NCI-H1417 treated with DMSO at 0.1 percent for 48 hours (cell line): ENCODE measurements at places on chromosomes 4 and X.

GRCh38 chrX:15310117-15310516, 5.3 kb downstream of the ASB11 start:
- DNase-seq = peak; percentile 45

DNA sequence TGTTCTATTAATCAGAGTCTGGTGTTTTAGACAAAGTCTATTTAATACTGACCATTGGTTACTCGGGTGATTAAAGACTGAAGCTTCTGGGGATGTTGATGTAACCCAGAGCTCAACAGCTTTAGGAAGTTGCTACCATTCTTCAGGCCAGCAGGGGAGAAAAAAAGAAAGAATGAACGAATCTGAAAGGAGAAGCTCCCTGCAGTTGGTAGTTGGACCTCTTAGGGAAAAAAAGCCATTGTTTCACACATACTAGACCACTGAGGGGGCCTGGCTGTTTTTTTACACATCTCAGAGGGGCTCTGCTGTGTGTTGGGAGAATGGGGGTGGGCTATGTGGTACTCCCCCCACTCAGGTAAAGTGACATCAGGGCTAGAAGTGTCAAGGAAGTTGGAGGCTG, 378.9 kb downstream of the KCNIP4 start:
- no peak for DNase-seq

- no peak for DNase-seq
These were observed 33.4 kb downstream of the FRG1 start for GRCh38 chr4:189974056-189974455.

GRCh38 chr4:8938623-8939022, 67.0 kb upstream of the HMX1 start:
- DNase-seq = no peak

DNA sequence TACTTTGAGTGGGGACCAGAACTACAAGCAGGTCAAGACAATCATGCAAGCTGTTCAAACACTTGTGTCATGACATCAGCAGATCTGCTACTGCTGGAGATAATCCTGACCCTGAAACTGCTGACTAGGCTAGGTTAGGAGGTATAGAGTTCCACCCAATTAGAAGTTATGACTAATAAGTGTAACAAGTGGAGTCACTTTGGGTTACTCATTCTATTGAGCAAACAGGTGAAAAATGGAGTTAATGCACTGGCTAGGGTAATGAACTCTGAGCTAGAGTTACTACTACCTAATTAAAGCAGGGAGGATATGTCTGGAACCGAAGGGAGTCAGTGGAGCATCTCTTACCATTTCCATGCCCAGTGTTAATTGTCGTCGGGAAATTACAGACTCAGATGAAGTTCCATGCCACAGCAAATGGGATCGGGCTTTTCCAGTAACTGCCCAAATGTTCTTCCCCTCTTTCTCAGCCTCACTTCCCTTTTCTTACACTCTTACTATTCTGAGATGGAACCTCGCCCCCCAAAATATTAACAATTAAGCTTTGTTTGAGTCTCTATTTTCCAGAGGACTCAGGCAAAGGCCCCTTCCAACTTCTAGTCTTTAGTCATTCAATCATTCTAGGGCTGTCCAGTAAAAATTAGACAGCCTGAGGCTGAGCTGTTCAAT, 19.8 kb upstream of the MANBA start:
- DNase-seq = no peak

- DNase-seq = no peak
These were observed 7.4 kb downstream of the MBNL3 start for GRCh38 chrX:132481449-132481848.

GRCh38 chrX:13372203-13372980, 52.5 kb upstream of the ATXN3L start:
- DNase-seq = no peak

- no peak for DNase-seq
These were observed 15.8 kb downstream of the USP11 start for GRCh38 chrX:47248576-47248975.

- no peak for DNase-seq
These were observed 312.5 kb downstream of the DACH2 start for GRCh38 chrX:86460760-86461159.

GRCh38 chr4:10008609-10009005, 12.7 kb downstream of the SLC2A9 start:
- DNase-seq = no peak

GRCh38 chr4:73853246-73853704, at the start of gene PF4V1:
Gene PF4V1 (plus strand): TSS chr4:73853296. CDS start chr4:73853363, 67 bp downstream.
- DNase-seq = no peak

DNA sequence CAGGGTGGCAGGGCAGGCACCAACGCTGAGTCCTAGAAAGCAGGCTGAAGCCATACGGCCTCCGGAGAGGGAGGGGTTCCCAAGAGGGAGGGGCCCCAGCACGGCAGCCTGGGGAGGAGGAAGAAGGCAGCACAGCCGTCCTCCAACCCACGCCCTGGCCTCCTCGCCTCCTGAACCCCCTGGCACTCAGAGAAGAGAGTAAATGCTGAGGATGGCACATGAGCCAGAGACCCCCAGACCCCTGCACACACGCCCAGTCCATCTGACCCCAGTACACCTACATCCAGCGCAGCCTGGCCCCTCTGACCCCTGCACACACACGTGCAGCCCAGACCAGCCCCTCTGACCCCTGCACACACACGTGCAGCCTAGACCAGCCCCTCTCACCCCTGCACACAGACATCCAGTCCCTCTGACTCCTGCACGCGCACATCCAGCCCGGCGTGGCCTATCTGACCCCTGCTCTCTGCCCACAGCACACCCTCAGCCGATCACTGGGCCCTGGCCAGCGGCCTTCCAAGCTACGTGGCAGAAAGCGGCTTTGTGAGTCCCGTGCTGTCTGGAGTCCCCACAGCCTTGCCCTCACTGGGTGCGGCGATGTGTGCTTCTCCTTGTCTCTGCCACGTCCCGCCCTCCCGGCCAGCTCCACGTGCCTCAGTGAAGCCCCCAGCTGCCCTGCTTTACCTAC, 18.5 kb downstream of the ATP5ME start:
- no peak for DNase-seq

DNA sequence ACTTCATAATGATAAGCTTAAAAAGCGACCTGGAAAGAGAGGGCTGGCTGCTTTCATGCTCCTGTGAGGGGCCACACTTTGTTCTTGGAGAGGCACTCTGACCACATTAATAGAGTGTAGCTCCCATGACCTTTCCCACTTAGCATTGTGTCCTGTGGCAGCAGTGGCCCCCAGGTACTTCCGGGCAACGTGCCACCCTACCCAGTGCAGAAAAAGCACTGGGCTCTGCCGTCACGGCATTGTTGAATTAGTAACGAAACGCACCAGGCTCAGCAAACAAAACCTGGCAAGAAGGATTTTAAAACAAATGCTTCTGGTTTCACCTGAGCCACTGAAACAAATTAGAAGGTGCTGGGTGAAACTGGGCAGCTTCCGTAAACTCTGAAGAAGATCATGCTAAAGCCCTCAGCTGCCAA, 5.4 kb upstream of the SORBS2 start:
- no peak for DNase-seq

GRCh38 chr4:63728480-63729177, 680.6 kb downstream of the TECRL start:
- no peak for DNase-seq

DNA sequence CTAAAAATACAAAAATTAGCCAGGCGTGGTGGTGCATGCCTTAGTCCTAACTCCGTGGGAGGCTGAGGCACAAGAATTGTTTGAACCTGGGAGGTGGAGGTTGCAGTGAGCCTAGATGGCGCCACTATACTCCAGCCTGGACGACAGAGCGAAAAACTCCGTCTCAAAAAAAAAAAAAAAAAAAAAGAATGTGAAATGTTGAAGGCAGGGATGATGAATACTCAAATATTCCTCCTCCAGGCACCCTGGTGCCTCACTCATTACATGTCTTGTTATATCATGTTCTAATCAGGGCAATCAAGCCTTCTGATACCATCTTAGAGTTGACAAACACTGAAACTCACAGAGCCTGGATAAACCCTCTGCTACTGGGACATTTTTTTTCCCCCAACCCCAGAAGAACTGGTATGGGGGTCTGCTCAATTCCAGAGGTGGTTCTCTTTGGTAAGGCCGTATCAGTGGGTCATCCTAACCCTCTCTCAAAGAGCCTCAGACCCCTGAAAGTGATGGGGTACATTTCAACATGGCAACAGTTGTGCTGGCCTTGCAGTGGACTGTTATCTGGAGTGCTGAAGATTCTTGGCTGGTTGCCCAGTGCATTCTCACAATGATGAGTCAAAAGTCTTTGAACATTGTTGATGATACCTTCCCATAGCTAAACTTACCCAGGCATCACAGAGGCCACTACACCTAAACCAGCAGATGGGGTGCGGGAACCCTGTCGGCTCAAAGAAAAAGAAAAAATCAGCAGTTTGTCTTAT, 2.4 kb upstream of the SH3KBP1 start:
- no peak for DNase-seq

DNA sequence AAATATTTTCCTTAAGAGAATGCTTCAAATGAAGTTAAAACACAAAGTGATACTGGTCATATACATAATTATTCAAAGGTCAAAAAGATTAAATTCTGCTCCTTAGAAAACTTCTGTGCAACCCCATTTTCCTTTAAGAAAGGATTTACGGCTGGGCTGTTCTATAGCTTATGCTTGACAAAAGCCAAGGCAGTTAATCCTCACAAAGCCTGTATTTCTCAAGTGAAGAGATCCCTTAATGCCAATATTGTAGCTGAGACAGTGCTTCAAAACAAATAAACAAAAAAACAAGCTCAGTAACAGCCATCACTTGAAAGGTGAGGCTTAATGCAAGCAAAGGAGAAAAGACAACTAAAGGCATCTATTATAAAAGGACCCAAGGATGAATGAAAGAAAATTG, 42.5 kb downstream of the BTC start:
- no peak for DNase-seq

DNA sequence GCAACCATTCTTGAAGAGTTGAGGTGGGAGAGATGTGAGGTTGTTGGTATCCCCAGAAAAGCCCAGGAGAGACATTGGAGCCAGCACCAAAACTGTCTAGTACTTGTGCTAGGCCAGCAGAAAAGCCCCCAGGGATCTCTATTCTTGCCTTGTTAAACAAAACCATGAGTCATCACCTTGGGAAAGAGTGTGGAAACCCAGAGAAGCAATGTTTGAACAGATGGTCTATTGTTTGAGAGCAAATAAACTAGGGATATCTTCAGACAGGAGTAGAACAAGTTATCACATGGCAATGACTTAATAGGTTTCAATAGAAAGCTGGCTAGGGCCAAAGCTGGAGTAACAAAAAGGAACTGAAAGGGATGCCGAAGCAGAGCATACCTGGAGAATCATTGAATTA, 195.7 kb upstream of the CASK start:
- no peak for DNase-seq

DNA sequence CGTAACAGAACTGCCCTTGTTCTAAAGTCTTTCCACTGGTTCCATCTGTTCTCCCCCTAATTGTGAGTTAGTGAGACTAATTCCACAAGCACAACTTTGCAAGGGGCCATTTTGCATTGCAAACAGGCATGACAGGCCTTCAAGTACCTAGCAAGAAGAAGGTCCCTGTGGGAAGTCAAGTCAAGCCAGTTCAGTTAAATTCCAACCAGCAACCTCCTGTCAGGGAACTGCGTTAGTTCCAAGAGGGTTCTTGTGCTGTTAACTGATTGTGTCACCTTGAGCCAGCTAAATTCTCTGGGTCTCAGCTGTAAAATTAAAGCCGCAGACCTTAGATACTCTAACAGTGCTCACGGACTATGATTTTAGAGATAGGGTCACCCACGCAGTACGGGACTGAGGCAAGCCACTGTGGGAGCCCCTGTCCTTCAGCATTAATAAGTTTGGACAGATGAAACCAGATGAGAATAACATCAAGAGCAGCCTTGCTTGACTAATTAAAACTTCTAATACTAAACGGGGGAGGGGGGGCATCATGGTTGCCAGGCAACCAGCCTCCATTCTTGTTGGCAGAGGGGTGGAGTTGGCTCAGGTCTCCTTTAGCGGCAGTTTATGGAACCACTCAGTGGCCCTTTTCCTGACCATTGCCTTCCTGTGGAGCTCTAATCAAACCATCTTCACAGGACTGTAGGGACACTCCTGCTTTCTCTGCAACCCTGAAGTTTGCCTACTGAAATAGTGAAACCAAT, 24.1 kb upstream of the TMEM150C start:
- no peak for DNase-seq

GRCh38 chr4:8595237-8596087, 2.9 kb downstream of the CPZ start:
- DNase-seq = no peak

DNA sequence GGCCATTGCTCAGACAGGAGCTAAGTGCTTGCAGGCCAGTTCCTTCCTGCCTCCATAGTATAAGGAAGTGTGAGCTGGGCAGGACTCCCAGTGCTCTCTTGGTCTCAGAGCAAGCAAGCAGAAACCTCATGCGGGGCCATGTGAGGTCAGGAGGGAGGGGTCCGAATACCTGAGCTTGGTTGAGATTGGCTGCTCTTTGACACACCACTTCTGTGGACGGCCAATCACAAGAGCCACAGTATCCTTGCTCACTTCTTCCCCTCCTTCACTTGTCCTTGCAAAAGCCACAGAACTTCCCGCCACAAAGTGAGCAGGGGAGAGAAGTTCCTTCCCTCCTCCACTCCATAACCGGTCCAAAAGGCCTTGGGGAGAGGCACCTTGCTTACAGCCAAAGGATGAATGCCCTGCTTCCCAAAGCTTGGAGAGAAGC, 56.7 kb downstream of the PRPS1 start:
- no peak for DNase-seq

GRCh38 chrX:108412783-108413182, 25.4 kb downstream of the COL4A6 start:
- no peak for DNase-seq

GRCh38 chrX:2449135-2449886, 51.5 kb downstream of the DHRSX start:
- DNase-seq = no peak

DNA sequence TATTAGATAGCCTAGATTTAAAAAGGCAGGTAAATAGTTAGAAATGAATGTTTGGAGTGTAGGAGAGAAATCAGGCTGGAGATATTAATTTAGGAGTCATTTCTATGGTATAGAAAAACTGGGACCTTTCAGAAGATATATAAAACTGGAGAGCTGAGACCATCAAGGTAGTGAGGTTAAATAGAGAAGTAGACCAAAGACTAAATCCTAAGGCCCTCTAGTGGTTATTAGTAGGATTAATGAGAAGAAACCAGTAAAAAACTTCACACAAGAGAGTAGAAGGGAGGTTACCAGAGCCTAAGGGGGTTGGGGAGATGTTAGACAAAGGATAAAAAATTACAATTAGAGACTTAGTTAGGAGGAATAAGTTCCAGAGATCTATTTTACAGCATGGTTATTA, 351.0 kb upstream of the SPANXN1 start:
- DNase-seq = peak; percentile 12

GRCh38 chr4:99614491-99614890, 39.9 kb downstream of the MTTP start:
- no peak for DNase-seq

GRCh38 chr4:142085513-142086292, 449.3 kb downstream of the IL15 start:
- DNase-seq = no peak

DNA sequence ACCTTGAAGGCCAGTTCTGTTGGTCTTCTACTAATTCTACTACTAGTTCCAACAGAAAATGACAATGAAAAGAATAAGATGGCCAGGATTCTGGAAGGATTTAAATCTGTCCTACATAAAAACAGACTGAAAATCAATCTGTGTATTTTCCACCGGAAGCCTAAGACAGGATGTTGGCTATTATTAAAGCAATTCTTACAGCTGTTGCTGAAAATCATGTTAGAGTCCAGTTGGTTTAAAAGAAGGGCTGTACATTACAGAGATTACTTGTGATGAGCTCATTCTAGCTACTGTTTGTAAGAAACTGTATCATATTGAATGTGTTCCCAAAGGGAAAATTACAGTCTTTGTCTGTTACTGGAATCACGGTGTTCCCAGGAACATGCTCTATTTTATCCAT, 54.8 kb upstream of the MAGEB16 start:
- DNase-seq = no peak
